ENCODE measurements at places on chromosomes 12 and 14.

- no peak for DNase-seq
Observed at GRCh38 chr14:103550451-103551337, 11.8 kb downstream of the BAG5 start.

DNA sequence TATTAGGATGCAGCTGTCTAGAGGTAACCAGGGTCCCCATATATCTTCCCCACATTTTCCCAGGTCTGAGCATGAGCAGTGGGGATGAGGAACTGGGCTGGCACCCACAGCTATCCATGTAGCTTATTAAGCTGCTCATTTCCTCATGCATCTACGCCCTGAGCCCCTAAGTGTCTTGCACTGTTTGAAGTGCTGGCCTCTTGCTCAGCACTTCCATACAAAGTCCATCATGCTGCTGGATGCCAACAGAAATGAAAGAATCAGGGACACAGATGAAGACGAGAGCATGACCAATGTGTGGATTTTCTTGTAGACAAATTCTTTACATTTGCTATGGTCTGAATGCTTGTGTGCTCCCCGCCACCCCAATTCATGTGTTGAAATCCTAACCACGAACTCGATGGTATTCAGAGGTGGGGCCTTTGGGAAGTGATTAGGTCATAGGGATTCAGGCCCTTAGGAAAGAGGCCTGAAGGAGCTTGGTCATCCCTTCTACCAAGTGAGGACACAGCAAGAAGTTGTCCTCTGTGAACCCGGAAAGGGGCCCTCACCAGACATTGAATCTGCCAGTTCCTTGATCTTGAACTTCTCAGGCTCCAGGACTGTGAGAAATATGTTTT lies 54.5 kb downstream of the C12orf75 start:
- no peak for DNase-seq

DNA sequence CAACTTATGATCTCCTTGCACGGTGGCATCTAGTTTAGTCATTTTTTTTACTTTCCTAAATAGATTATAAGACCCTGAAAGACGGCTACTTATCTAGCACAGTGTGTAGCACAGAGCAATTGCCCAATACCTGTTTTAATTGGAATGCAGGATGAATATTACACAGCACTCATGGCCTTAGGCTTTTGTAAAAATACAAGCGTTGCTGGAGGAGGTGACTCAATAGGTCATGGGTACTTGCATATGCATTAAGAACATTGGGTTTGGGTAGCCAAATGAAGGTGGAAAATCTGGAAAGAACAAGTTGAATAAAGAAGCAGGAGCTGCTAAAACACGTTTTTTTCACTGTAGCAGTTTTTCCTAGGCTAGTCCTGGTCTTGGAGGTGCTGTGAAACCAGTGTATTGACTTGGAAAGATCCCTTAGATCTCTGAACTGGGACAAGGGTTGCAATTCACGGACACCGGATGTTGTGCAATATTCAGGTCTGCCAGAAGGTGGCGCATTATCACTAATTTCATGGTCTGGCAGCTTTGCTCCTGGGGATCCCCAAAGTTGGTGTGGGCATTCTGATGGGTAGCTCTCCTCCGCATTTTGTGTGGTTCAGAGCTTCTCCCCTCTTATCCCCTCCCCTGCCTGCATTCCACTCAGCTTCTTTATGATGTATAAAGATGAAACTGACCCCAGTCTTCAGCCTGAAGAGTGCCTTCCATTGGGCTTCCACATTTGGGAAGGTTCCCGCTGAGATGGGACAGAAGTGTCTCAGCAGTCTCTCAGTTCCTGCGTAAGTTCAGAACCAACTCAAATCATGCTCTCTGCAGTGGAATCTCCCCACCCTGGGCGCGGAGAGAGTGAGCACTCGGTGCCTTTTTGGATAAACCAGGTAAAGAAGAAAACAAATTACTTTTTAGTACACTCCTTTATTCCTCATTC lies 278.3 kb downstream of the NRXN3 start:
- no peak for DNase-seq

GRCh38 chr12:28232211-28232928 lies 42.1 kb downstream of the CCDC91 start:
- DNase-seq = no peak

DNA sequence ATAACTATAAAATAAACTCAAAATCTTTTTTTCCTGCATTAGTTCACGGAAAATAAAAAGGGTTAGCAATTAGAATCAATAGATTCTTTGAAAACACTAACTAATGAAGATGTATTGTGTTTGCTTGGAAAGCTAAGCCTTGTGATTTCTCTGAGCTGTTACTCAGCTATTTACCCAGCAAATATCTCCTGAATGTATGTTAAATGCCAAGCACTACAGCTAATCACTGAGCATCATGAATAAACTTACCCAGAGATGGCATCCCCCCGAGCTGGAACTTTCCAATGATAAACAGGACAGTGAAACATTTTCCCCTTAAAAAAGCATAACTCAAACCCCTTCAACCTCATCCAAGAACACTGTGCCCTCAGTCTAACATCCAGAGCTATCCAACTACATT lies 71.2 kb downstream of the SLC2A13 start:
- DNase-seq = no peak

GRCh38 chr14:69587389-69587788 lies 12.7 kb upstream of the CCDC177 start:
- no peak for DNase-seq

- no peak for DNase-seq
Observed at GRCh38 chr14:104450811-104451401, 128.7 kb upstream of the C14orf180 start.

DNA sequence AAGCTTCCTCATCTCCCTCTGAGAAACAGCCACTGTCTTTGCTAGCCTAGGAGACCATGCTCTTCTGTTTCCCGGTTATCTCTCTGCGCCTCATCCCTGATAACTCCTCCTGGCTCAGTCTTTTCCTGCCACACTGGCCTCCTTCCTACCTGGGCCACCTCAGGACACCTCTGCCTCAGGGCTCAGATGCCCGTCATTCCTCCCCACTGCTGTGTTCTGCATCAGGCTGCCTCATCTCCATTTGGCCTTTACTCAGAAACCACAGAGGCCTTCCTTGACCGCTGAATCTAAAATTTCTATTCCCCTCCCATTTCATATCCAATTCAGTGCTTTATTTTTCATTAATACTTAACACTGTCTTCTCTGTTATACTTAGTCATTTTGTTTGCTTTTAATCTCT lies 311.0 kb upstream of the RGS6 start:
- no peak for DNase-seq

DNA sequence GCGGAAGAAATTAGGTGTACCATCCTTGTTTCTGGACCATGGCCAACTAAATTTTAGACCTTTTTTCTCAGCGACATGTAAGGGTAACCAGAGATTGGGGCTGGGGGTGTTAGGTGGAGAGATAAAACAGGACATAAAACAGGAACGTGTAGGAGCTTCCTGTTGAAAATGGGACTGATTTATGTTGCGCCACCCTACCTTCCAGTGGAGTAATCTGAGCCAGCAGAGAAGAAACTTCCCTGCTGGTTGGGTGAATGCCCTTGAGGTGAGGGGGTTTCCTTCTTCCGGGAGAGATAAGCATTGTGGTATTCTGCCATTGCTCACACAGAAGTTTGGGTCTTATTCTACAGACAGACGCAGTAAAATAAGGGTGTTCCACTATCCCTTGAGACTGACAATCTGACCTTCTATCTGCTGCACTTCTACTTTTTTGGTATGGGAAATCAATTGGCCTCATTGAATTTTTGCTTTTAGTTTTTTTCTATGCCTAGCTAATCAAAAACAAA lies 417.6 kb downstream of the PCNX1 start:
- DNase-seq = no peak

GRCh38 chr14:21965042-21965441 lies 291.4 kb upstream of the OR4E1 start:
- no peak for DNase-seq

GRCh38 chr14:90239139-90239538 lies 17.2 kb upstream of the PSMC1 start:
- DNase-seq = no peak

- no peak for DNase-seq
Observed at GRCh38 chr14:75459099-75459741, 31.4 kb downstream of the JDP2 start.

- DNase-seq = no peak
Observed at GRCh38 chr14:64722842-64723447, 18.7 kb downstream of the PLEKHG3 start.

GRCh38 chr12:120252071-120252906 lies 13.2 kb downstream of the PXN start:
- no peak for DNase-seq

GRCh38 chr12:32612658-32613614 lies 66.2 kb upstream of the DNM1L start:
- no peak for DNase-seq

GRCh38 chr12:117686911-117687377 lies 281.8 kb downstream of the KSR2 start:
- DNase-seq = no peak

DNA sequence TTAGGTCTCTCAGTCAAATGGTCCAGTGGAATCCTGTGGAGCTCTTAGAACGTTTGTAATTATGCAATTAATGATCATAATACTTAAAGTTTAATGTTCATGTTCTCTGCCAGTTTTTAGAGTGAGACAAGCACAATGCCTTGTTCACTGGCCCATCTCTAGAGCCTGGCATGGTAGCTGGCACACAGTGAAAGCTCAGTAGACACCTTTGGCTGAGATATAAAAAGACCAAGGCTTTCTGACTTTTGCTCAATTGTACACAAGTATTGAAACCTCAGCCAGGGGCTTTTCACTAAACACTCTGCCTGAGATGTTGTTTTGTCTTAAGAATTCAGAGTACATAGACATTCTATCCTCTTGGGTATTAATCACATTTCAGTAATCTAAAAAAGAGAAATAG lies 241.8 kb upstream of the ATP2B1 start:
- DNase-seq = no peak

GRCh38 chr14:66477567-66477966 lies 8.6 kb upstream of the CCDC196 start:
- DNase-seq = no peak

GRCh38 chr12:110880651-110881050 lies 33.9 kb downstream of the CCDC63 start:
- no peak for DNase-seq

- no peak for DNase-seq
Observed at GRCh38 chr14:84181072-84181471, 1348.9 kb upstream of the FLRT2 start.

GRCh38 chr12:124881123-124881522 lies 17.5 kb upstream of the SCARB1 start:
- no peak for DNase-seq

GRCh38 chr12:131589221-131589897 lies 121.5 kb upstream of the SFSWAP start:
- no peak for DNase-seq

- DNase-seq = no peak
Observed at GRCh38 chr12:110677206-110677911, 11.6 kb downstream of the HVCN1 start.

DNA sequence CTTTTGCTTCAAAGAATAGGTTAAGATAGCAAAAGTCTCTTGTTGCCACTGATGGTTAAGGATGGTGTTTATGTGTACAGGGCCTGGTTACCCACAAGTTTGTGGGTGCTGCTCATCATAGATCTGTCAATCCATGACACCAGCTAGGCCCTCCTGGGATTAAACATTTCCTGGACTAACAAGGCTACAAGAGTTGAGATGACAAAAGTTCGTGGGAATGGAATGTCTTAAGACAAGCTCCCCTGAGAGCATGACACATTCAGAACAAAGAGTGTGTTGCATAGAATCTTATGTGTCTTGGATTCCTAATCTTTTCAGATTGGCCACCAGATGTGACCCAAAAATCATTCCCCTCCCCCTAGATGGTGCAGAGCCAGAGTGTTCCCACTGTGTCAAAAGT lies 592.5 kb upstream of the USP15 start:
- DNase-seq = no peak

DNA sequence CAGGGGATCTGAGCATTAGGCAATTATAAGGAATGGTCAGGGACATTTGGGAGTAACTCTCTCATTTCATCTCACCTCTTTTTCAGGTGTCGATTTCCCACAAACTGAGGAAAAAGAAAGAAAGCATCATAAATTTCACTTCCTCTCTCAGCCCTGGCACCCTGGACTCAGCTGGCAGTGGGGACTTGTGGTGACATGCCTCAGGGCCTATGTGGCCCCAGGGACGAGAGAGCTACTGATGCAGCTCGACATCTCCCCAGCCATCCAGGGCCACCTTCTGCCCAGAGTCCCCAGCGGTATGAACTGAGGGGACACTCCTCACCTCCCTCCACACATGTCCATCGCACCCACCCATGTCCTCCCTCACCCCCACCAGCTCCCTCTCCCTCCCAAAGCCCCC lies 11.7 kb downstream of the TNFRSF1A start:
- DNase-seq = no peak

- no peak for DNase-seq
Observed at GRCh38 chr14:67815573-67816225, 691 bp downstream of the ZFYVE26 start.

- DNase-seq = no peak
Observed at GRCh38 chr14:84436528-84436927, 1093.4 kb upstream of the FLRT2 start.

DNA sequence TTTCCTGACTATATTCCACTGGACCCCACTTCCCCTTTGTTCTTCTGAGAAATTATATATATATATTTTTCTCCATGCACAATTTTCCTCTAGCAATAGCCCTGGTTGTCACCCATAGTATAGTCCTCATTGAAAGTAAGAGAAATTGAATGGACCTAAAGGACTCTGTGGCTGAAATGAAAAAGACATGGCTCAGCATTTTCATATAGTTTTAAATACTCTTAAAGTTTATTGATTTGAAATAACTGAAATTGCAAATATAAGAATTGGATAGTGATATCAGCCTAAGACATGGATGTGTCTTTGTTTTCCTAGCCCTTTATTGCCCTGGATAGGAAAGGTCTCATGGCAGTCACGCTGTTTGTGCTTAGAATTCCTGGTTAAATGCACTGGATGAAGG lies 113.8 kb downstream of the ANO6 start:
- no peak for DNase-seq

GRCh38 chr12:21818627-21819026 lies 44.1 kb upstream of the KCNJ8 start:
- no peak for DNase-seq

DNA sequence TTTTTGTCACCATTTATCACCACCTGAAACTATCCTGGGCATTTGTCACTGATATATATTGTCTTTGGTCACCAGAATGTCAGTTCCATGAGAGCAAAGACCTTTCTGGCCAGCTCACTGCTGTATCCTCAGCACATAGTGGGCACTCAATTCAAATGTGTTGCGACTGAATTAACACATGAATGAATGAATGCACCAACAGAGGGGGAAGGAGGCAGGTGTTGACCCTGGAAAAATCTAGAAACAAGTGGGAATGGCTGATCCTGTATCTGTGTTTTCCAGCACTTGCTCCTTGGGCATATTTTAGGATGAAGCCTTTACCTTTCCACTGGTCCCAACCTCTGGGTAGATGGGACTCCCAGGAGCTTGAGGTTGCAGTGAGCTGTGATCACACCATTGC lies 3.4 kb upstream of the NCOR2 start:
- no peak for DNase-seq

GRCh38 chr12:94623161-94623920 lies 27.0 kb downstream of the TMCC3 start:
- no peak for DNase-seq

GRCh38 chr14:96212140-96212539 lies 7.5 kb downstream of the BDKRB2 start:
- no peak for DNase-seq

- no peak for DNase-seq
Observed at GRCh38 chr14:55986069-55986468, 132.1 kb upstream of the PELI2 start.
